ENCODE measurements at places on chromosomes 2 and 18.

DNA sequence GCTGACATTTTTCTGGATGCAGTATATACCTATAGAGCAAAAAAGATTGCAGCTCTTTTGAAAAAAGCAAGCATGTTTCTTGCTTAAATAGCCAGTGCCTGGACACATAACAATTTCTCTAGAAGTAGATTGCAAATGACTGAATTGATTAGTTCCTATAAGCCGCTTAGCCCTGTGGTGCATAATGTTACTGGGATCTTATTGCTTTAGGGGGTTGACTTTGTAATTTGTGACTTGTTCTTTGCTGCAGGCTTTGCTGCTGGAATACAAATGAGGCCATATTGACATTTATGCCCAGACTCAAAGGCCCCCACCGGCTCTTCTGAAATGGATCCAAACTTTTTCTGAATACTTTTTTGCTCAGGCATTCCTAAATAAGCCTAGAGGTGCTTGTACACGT lies 182.6 kb downstream of the SH3BP4 start:
- no peak for DNase-seq

DNA sequence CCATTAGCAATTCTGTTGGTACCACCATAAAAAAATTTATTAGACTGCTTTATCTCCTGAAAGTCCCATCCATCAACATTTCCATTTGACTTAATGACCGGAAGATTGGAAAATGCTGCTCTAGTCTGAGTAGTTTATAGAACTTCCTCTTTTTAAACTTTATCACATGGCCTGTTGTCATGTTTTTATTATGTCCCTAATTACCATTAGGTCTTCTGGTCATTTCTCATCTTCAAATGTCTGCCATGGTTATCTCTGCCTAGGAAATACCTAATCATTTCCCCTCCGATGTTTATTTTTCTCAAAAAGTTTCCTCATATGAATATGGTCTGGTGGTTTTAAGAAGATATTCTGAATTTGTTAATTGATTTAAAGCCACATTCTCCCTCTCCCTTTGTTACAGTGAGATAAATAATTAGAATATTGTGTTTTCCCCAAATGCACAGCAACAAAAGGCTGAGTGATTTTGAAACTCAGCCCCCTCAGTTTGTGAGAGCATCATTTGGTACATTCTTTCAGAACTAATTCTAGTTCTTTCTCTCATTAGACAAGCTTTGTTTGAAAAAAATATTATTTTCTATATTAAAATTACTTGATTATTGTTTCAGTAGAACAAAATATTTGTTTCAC lies 317.1 kb upstream of the ST6GAL2 start:
- no peak for DNase-seq

DNA sequence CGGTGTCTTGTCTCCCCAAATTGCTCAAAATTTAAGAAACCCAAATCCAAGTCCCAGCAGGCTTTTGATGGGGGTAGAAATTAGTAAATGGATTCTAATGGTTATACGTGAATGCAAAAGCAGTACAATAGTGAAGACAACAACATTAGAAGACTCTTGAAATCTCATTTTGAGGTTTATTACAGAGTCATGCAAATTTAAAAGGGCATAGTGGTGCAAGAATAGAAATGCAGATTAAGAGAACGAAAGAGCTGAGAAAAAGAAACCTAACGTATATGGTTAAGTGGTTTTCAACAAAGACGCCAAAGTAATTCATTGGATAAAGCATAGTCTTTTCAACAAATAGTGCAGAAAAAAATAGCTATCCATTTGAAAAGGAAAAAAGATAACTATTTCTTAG lies 33.2 kb upstream of the CXXC1 start:
- no peak for DNase-seq

DNA sequence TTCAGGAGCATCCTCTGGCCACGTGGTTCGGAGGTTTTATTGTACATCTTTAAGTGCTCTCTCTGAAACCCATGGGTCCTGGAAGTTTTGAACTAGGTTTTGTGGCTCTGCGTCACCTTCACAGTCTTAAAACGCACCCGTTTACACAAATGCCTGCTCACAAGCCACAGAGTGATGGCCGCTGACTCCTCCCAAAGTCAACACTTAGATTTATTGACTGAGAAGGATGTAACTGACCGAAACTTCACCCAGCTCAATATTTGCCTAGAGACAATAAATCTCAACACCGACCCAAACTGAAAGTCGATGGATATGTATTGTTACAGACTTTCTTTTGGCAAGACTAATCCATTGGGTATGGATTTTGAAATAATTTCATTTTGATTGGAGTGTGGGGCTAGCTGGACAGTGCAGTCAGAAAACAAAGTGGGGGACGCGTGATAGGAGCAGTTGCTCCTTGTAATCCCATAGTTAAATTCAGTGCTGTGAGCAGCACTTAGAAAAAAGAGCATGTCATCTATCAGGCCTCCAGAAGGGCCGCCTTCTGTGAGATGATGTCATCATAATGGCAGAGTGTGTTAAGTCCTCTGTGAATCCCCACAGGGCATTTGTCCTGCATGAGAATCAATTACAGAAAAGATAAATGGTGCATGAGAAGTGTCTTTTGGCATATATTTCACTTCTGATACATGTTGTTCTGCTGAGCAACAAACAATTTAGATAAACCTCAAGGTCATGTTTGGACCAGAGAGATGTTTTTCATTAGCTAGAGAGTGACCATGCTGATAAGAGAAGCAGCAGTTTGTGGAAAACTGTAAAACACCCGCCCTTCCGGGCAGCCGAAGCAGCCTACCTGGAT lies 183.7 kb downstream of the INO80D start:
- no peak for DNase-seq

DNA sequence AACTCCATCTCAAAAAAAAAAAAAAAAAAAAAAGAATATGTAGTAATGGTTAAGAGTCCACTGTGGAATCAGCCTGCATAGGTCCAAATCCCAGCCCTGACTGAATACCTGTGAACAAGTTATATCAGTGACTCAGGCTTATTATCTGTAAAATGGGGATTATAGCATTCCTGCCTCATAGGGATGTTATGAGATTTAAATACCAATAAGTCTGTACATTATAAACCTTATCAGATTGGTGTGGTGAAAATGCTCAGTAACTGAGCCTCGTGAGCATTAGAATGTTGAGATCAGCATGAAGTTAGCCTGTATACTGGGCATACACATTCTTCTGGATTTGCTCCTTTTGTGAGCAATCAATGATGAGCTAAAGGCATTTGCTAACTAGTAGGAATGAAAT lies 3.0 kb upstream of the AMMECR1L start:
- no peak for DNase-seq

All from stimulated activated CD4-positive, alpha-beta T cell treated with anti-CD3 and anti-CD28 coated beads, Interleukin-12 subunit alpha, Interleukin-12 subunit beta, amount 100 ng/mL, for 24 hours (primary cell).